Caco-2 (cell line): ENCODE measurements at places on chromosomes 16 and 17. TPM values are rescaled to one million over a fixed set of nuclear protein-coding genes. Genes with fewer than 3 reads are reported as not detected.

- H3K36me3 ChIP-seq = no peaks in the 10 kb centered on the region
- no peaks in the 10 kb centered on the region for H3K4me1 ChIP-seq
Observed at GRCh38 chr16:27700304-27700995, 150.5 kb downstream of the KATNIP start.

GRCh38 chr17:2373179-2373578 is 27.7 kb downstream of the MNT start:
- H3K4me3 ChIP-seq = no peak overlapping the region
- no peak overlapping the region for H3K27ac ChIP-seq
- H3K36me3 ChIP-seq = no peaks in the 10 kb centered on the region; the same call in 1 of the 2 replicates
- H3K4me1 ChIP-seq = no peaks in the 10 kb centered on the region
- no peak for DNase-seq

DNA sequence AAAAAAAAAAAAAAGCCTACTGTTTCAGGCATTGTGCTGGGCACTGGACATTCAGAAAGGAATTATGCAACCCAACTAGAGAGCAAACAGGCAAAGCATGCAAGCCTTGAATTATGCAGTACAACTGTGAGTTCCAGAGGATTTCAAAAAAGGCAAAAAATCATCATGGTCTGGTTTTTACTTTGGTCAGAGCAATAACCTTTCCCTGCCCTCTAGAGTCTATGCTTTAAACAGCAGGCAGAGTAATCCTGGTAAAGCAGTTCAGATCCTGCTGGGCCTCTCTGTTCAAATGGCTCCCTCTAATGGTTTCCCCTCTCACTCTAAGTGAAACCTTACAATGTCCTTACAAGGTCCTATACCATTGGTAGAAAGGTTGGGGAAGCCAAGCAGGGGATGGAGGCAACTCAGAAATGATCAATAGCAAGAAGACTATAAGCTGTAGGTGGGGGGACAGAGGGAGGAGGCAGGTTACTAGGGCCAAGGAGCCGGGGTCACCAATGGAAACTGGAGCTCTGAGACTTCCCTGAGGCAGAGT is 4.6 kb upstream of the TAF15 start:
- H3K4me1 ChIP-seq = peaks cover 8% of the 10 kb centered on the region; the same call in 1 of the 2 replicates
- no peaks in the 10 kb centered on the region for H3K27me3 ChIP-seq
- DNase-seq = peak; percentile 85
- H3K4me3 ChIP-seq = no peak overlapping the region
- H3K27ac ChIP-seq = no peak overlapping the region

- H3K4me3 ChIP-seq = no peak overlapping the region
- no peak for DNase-seq
- no peaks in the 10 kb centered on the region for H3K36me3 ChIP-seq
Observed at GRCh38 chr16:55189682-55190636, 134.0 kb upstream of the IRX6 start.

ITGAD gene
- total RNA-seq = not detected in 2 replicates

EFCAB13 gene
- 5.1 and 6.4 TPM in 2 replicates for total RNA-seq

DNA sequence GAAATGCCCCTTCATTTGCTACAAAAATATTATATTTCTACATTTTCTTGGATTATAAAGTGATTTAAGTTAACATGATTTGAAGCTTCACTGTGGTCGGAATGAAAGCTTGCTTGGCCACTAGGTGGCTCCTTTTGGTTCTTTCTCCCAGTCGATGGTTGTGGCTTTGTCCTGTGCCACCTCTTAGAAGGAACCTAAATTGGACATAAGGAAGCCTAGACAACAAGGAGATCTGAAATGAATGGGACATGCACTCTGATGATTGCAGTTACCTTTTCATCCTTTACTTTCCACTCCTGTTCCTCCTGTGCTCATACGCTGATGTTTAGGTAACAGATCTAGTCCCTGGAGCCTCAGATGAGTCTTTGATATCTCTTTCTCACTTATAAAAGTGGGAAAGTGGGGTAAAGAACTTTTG is 39.2 kb downstream of the FTO start:
- no peaks in the 10 kb centered on the region for H3K27me3 ChIP-seq
- H3K27ac ChIP-seq = no peak overlapping the region
- no peaks in the 10 kb centered on the region for H3K36me3 ChIP-seq
- H3K4me3 ChIP-seq = no peak overlapping the region
- DNase-seq = peak; percentile 52
- H3K4me1 ChIP-seq = peaks cover 19% of the 10 kb centered on the region

- no peaks in the 10 kb centered on the region for H3K27me3 ChIP-seq
- H3K27ac ChIP-seq = no peak overlapping the region
- peak; percentile 44 for DNase-seq
- H3K36me3 ChIP-seq = no peaks in the 10 kb centered on the region
Observed at GRCh38 chr16:25747160-25747758, 55.5 kb downstream of the HS3ST4 start.

GRCh38 chr17:5354886-5355415 is 64.5 kb downstream of the NUP88 start:
- H3K4me1 ChIP-seq = no peaks in the 10 kb centered on the region
- H3K4me3 ChIP-seq = no peak overlapping the region
- H3K27me3 ChIP-seq = no peaks in the 10 kb centered on the region

BIRC5 gene
- total RNA-seq = 82.0 and 88.8 TPM in 2 replicates
